GDM1 (cell line): ENCODE measurements at places on chromosomes 5 and 9.

DNA sequence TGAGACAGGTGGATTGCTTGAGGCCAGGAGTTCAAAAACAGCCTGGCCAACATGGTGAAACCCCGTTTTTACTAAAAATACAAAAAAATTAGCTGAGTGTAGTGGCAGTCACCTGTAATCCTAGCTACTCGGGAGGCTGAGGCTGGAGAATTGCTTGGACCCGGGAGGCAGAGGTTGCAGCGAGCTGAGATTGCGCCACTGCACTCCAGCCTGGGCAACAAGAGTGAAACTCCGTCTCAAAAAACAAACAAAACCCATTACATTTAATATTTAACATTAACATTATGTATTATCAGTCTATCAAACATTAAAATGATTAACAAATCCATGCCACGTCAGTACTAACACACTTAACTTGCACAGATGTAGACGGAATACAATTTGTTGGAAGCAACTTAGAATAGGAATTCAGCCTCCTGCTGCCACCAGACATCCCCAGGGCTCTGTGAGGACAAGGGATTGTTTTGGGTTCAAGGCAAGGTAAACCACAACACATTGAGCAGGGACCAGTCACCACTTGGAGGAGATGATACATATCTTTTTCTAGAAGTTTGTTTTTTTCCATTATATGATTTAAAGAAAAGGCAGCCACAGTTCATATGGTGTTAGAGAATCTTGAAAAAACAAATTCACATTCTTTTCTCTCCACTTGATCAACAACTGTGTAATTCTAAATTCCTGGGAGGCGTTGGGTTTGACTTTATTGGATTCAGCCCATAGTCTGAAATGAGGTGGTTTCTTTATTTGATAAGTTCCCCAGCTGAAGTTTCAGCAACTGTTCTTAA, 104.1 kb upstream of the BASP1 start:
- no peak for DNase-seq

GRCh38 chr9:10172476-10172875, 440.3 kb downstream of the PTPRD start:
- no peak for DNase-seq

GRCh38 chr5:119808024-119808423, 178.7 kb downstream of the FAM170A start:
- no peak for DNase-seq

GRCh38 chr5:171474230-171474813, 54.9 kb downstream of the FGF18 start:
- DNase-seq, result no peak

DNA sequence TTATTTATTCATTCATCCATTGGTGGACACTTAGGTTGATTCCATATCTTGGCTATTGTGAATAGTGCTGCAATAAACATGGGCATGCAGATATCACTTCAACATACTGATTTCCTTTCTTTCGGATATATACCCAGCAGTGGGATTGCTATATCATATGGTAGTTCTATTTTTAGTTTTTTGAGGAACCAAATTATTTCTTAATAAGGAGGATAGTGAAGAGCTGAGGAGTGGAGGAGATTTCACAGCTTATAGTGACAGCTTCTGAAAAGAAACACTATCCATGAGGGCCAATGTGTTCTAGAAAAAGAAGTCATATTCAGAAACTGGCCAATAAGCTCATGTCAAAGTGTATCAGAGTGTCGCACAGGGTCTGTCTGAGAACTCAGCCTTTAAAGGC, 183.3 kb downstream of the SEC61B start:
- no peak for DNase-seq

GRCh38 chr9:95406121-95406520, 88.6 kb upstream of the FANCC start:
- no peak for DNase-seq

DNA sequence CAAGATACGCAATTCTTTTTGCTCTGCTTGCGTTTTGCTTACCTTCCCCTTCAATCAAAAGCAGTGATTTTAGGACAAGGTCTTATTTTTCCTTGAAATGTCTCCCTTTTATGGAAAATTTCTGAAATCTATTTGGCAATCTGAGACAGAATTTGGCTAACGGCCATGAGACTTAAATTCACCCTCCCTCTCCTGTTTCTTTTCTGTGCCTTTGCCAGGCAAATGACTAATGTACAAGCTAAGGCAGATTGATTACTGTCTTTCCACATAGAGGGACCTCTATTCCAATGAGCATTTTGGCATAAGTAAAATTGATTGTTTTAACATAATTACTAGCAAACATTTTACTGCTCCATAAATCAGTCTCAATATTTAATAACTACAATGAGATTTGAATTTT, 31.7 kb downstream of the FAM81B start:
- no peak for DNase-seq
